ENCODE measurements at places on chromosomes 16 and 17.
A peak's percentile ranks its signal among the peaks of the same experiment; 100 is the strongest.

- DNase-seq = no peak
These were observed 7.6 kb downstream of the LIMD2 start for GRCh38 chr17:63692195-63692816.

- no peak for DNase-seq
These were observed 182.6 kb downstream of the C16orf95 start for GRCh38 chr16:87134628-87134995.

DNA sequence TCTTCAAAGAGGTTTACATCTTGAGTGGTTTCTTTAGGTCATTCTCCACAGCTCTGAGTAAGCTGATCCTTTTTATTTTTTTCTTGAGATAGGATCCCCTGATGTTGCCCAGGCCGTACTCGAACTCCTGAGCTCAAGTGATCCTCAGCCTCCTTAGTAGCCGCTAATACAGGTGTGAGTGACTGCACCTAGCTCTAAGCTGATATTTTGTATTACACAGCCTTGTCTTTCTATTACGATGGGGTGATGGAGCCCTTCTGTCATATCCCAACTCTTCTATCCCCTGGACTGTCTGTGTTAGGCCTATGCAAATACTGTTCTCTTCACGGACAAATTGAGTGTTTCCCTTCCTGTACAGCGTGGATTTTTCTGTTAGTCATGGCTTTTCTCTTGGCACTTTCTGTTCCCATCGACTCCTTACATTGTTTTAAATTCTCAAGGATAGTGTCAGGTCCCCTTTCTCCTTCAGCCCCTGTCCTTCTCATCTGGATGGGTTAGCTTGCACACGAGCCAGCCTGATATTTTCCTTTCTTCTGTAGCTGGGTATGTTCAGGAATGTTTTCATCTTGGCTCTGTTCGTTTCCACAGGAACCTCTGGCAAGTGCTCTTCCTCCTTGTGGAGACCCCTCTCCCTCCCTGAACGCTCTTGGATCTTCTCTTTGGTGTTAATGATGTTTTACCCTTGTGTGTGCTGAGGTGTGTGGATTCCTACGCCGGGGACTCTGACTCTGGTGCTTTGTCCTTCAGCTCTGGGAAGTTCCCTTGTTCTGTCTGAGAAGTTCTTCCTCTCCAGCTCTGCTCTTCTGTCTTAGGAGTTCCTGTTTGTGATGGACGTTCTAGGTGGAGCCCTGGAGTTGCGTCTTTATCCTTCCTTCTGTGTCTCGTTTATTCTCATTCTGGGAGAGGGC lies 2.3 kb downstream of the BANP start:
- peak; percentile 83 for DNase-seq

DNA sequence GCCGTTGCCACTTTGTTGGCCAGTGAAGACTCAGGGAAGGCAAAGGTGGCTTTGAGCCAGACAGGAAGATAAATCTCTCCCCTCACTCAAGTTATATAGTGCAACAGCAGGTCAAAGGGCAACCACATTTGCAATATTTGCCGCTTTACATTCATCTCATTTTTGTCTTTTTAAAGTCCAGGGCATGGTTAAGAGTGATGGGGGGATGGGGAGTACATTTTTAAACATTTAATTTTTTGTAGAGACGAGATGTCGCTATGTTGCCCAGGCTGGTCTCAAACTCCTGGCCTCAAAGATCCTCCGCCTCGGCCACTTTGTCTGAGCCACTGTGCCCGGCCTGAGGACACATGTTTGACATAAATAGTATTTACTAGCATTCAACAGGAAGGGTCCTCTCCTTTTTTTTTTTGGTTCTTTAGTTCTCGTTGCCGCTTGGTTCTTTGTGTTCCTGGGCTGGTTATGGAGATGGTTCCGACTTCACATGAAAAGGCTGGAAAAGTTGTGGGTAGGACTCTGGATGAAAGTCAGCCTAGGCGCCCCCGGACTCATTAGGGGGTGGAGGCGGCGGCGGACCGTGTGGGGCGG lies 95.7 kb downstream of the RAB11FIP4 start:
- no peak for DNase-seq

DNA sequence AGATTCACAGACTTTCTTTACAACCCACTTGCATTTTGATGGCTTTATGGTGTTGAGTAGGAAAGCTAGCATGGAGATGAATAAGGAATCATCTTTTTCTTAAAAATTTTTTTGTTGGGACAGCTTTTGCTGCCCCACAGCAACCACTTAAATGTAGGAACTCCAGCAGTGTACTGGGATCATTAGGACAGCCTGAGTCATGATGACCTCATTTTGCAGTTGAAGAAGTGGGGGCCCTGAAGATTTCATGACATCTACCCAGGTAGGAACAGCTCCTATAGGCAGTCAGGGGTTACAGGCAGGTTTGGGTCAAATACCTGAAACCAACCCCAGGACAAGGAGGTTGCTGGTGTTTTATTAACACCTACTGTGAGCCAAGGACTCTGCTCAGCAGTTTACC lies 2.1 kb downstream of the METTL22 start:
- DNase-seq = peak; percentile 38

GRCh38 chr17:3512505-3513171 lies 36.8 kb downstream of the ASPA start:
- no peak for DNase-seq

DNA sequence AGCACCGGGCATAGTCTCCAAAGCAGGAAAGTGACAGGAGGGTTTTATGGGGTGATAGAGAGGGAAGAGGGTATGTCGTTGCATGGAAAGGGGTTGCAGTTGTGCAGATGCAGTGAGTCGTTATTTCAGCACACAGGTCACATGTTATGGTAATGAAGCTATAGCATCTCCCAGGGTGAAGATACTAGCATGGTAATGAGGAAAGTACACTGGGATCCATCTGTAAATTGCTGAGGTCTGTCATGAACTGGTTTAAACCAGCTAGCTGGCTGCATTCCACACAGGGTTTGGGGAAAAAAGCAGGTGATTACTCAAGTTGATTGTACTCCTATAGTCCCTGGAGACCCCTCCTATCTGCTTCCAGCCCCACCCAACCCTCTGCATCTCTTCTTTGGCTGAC lies 11.7 kb downstream of the COX11 start:
- no peak for DNase-seq

DNA sequence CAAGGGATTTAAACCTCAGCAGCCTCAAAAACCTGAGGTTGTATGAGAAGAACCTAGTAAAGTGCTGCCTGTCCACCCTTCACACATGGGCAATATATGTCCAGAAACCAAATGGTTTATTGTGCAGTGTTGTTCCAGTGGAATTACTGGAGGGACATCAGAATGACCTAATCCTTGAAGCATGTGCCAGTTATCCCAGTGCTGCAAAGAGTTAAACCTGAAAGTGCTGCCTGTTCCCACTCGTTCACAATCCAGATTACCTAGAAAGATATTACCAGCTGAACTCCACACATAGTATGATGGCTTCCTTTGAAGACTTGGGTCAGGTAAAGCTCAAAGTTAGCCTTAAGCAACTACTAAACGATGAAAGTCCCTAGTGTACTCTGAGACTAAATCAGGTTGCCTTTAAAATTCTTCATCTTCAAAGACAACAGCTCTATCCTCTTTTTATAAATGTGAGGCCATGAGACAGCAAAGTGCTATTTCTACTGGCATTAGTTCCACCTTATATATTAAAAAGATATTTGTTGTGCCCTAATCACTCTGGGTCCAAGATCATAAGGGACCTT lies 133.1 kb downstream of the SNX11 start:
- no peak for DNase-seq

GRCh38 chr16:24966031-24966430 lies 49.1 kb downstream of the ARHGAP17 start:
- DNase-seq = no peak

DNA sequence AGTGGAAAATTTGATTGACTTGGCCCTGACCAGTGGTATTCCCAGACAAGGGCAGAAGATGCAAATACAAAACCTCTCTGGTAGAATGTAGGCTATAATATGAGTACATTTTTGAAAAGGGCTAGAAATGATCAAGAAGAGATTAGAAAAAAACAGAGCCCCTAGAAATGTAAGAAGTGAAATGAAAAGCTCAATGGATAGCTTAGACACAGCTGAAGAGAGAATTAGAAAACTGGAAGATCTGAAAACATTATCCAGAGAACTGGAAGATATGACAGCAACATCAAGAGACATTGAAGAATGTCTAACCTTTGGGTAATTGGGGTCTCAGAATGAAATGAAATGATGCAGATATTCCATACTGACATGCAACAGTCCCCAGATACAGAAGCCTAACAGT lies 105.2 kb upstream of the ZNF750 start:
- no peak for DNase-seq

GRCh38 chr17:55988861-55989260 lies 164.4 kb upstream of the ANKFN1 start:
- DNase-seq = no peak

DNA sequence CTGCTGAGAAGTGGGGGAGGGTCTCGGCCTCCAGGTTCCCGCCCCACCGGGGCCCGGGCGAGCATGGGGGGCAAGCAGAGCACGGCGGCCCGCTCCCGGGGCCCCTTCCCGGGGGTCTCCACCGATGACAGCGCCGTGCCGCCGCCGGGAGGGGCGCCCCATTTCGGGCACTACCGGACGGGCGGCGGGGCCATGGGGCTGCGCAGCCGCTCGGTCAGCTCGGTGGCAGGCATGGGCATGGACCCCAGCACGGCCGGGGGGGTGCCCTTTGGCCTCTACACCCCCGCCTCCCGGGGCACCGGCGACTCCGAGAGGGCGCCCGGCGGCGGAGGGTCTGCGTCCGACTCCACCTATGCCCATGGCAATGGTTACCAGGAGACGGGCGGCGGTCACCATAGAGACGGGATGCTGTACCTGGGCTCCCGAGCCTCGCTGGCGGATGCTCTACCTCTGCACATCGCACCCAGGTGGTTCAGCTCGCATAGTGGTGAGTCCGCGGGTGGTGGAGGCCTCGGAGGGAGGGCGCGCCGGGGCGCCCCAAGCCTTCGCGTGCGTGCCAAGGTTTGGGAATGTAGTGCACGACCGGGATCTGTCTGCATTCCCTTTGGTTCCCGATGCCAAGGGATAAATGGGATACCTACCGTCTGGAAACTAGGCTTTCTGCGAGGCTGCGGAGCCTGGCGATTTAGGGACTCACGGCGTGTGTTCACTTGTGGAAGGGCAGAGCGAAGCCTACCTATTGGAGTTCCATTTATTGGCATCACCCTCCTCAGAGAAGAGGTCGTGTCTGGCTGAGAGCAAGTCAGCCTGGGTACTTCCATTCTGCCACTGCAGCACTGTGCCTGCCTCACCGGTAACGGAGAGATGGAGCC lies 1.0 kb downstream of the ZNRF1 start:
- no peak for DNase-seq

DNA sequence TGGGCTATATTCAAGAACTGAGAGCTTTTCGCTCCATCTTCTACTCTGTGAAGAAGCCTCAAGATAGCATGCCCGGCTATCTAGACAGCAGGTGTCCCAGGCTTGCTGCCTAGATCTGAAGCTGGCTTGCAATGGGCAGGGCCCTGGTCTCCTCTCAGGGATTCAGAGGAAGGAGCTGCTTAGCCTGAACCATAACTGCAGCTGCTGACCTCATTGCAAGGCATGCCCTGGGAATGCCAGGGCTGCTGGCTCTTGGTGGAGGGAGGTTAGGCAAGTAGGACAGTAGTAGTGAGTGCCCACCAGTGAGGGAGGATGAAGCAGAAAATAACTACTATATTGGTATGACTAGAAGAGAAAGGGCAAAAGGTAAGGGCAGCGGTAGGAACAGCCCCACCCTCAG lies 21.3 kb upstream of the SLC35B1 start:
- no peak for DNase-seq

DNA sequence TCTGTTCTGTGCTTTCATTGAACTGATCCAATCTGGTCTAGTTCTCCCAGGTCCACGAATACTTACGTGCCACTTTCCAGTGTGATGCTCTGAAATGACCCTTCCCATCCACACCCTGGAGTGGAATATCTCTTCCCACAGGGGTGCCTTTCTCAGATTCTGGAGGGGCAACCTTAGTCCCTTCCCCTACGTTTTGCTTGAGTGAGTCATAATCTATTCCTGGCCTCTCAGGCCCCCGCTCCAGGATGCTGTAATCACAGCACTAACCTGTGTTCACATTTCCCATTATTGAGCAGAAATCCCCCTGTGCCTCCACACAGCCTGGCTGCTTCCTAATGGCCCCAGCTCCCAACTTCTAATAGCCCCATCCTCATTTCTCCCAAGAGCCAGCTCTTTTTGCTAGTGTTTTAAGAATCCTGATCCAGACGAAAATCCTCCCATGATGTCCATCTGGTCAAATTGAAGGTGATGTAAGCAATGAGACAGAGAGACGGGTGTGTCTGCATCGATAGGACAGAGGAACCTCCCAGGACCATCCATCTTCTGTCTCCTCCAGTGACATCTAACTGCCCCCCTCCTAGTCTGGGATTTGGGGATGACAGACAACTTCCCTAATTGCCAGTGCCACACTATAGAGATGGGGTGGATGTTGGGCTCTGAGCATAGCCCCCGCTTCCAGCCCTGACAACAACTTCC lies 164.0 kb upstream of the MAF start:
- DNase-seq = no peak

DNA sequence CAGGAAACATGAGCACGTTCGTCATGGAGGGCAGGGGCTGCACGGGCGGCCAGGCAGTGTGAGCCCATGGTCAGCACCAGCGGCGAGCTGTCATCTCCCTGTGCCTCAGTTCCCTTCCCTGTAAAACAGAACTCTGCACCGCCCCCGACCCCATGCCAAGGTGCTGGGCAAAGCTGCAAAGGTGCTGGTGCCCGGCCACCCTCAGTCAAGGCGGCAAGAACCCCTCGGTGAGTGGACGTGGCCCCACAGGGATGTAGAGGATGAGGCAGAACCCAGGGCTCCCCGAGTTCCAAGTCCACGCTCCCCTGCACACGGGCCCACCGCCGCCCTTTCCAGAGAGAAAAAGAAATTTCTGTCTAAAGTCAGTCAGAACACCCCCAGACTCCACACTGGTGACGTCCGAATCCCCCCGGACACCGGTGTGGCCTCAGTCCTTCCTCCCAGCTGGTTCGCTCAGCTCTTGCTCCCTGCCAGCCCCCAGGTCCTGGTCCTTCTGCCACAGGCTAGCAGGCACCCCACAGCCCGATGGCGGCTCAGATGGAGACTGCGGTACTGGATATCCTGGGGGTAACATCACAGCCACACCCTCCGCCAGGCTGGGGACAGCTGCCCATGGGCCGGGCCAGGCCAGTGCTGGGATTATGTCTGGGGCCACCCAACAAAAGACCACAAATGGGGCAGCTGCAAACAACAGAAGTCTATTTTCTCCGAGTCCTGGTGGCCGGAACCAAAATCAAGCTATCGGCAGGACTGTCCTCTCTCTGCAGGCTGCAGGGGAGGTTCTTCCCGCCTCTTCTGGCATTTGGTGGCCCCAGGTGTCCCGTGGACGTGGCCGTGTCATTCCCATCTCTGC lies 14.4 kb upstream of the BAHCC1 start:
- DNase-seq = no peak

GRCh38 chr16:17431968-17432625 lies 38.7 kb downstream of the XYLT1 start:
- no peak for DNase-seq

DNA sequence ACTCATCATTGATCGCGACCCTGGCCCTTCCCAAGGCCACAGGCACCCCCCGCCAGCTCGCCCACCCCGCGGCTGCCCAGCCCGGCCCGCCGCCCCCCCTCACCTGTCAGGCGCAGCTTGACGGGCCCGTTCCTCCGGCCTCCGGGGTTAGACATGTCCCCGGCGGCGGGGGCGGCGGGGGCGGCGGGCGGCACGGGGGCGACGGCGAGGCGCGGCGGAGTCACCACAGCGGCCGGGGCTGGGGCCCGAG lies 456 bp downstream of the SMURF2 start:
- no peak for DNase-seq

GRCh38 chr17:48026502-48027321 lies 10.9 kb downstream of the COPZ2 start:
- DNase-seq = peak; percentile 75

GRCh38 chr16:30430428-30430970 lies 669 bp upstream of the DCTPP1 start:
- no peak for DNase-seq

GRCh38 chr16:68420366-68420942 lies 27.9 kb downstream of the SMPD3 start:
- no peak for DNase-seq

Data from suppressor macrophage treated with lipopolysaccharide for 4 hours (primary cell).